Sigmoid colon (tissue), 7 donors: ENCODE measurements at places on chromosomes 16 and 17. TPM values are rescaled to one million over a fixed set of nuclear protein-coding genes. Genes with fewer than 3 reads are reported as not detected.

DNA sequence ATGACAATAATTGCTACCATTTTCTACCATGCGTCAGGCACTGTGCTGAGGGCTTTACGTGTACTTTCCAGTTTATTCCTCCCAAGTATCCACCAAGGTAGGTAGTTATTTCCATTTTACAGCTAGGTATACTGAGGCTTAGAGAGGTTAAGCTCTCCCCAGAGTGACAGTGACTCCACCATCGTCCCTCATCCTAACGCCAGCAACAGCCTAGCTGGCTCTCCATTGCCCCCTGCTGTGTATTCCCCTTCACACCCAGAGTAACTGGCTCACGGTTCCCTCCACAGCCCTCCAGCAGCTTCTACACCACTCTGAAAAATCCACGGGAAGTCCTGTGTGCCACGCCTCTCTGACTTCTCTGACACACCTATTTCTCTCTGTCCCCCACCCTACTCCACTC, 7.1 kb upstream of the ASGR1 start:
- no peak for DNase-seq
- no peaks in the 10 kb centered on the region for H3K27me3 ChIP-seq
- H3K4me1 ChIP-seq: no peaks in the 10 kb centered on the region
- H3K36me3 ChIP-seq: peaks cover 7% of the 10 kb centered on the region
- H3K4me3 ChIP-seq: no peak overlapping the region

GRCh38 chr17:15649861-15650421, 30.4 kb upstream of the FBXW10B start:
- H3K36me3 ChIP-seq: no peaks in the 10 kb centered on the region
- no peaks in the 10 kb centered on the region for H3K4me1 ChIP-seq
- H3K4me3 ChIP-seq: peak overlapping the region; percentile 48
- no peaks in the 10 kb centered on the region for H3K27me3 ChIP-seq

DNA sequence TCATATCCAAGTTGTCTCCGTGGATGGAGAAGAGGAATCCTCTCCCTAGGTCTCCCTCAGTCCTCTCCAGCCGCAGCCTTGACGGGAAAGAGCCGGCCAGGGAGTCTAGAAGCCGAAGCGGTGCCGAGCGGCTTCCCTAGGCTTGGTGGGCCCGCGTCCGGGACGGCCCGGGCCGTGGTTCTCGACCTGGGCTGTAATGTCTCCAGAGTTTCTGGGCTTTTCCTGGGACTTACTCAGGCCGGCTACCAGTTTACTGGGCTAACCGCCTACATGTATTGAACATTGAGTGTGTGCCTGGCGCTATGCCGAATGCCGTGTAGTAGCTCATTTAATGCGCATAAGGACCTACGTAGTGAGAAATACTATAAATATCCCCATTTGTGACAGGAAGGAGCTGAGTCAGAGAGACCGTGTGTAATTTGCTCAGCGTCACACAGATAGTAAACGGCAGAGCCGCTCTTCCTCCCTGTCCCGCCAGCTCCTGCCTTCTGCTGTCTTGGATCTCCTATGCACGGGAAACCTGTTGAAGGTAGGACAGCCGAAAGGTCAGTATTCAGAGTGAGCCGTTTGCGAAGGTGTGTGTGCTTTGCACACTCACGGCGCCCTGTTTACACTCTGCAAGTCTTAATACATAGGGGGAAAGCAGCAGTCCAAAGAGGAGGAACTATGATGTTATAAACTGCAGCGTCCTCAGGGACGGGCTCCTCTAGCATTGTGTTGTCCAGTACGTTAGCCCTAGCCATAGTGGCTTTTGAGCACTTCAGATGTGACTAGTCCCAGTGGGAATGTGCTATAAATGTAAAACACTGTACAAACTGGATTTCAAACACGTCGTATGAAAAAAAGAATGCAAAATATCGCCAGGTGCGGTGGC, 723 bp upstream of the SPAG5 start:
- peak overlapping the region; percentile 88 for H3K27ac ChIP-seq
- H3K27me3 ChIP-seq: no peaks in the 10 kb centered on the region
- DNase-seq: peak; percentile 87
- H3K4me3 ChIP-seq: peak overlapping the region; percentile 53

GRCh38 chr16:77759201-77759600, 29.2 kb upstream of the VAT1L start:
- DNase-seq: no peak
- peaks cover 4% of the 10 kb centered on the region for H3K4me1 ChIP-seq
- H3K27me3 ChIP-seq: no peaks in the 10 kb centered on the region
- H3K36me3 ChIP-seq: no peaks in the 10 kb centered on the region
- H3K4me3 ChIP-seq: no peak overlapping the region

GRCh38 chr17:21098934-21099689, 27.7 kb upstream of the DHRS7B start:
- no peak overlapping the region for H3K27ac ChIP-seq
- no peak for DNase-seq
- H3K4me1 ChIP-seq: peaks cover 6% of the 10 kb centered on the region
- no peaks in the 10 kb centered on the region for H3K36me3 ChIP-seq
- peak overlapping the region; percentile 18 for H3K4me3 ChIP-seq

DNA sequence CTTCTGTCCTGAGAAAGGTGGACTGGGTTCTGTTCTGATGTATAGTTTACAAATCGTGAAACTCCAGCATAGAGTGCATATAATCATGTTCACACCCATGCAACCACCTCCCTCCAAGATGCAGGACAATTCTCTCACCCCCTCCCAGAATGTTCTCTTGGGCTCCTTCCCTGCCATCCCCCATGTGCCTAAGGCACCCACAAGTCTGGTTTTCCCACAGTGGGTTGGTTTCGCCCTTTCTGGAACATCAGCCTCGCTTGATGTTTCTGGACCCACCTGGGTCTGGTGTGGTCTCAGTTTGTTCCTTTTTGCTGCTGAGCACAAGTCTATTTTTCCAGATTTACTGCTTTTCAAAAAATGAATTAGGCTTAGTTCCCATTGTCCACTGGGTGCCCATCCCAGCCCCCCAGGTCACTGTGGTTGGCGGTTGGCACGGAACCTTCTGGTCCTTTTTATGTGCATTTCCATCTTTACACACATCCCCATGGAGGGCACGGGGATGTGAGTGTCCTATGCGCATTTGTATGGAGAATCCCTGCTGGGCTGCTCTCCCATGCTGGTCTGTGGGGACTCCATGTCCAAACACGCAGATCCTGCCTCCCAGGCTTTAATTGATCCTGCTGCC, 19.0 kb downstream of the MAP2K3 start:
- H3K4me3 ChIP-seq: no peak overlapping the region
- no peak overlapping the region for H3K27ac ChIP-seq
- H3K27me3 ChIP-seq: no peaks in the 10 kb centered on the region

- DNase-seq: no peak
- H3K27me3 ChIP-seq: no peaks in the 10 kb centered on the region
- H3K4me3 ChIP-seq: no peak overlapping the region
- no peak overlapping the region for H3K27ac ChIP-seq
- H3K36me3 ChIP-seq: no peaks in the 10 kb centered on the region
- peaks cover 27% of the 10 kb centered on the region for H3K4me1 ChIP-seq
Observed at GRCh38 chr17:59327981-59328290, 3.5 kb upstream of the YPEL2 start.

DNA sequence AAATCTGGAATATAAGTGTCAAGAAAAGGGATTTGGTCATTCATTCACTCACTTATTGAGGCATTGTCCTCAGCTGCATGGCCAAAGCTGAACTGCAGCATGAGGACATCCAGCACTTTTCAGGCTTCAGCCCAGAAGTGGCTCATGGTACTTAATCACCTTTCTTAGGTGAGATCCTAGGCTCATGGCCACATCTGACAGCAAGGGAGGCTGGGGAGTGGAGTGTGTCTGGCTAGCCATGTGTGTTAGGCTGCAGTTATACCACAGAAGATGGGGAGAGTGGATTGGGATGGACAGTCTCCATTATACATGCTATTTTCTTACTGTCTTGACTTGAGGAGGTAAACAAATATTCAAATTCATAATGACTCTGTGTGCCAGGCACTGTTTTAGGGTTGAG, 68.8 kb downstream of the SHISA6 start:
- peaks cover 3% of the 10 kb centered on the region for H3K4me1 ChIP-seq
- H3K4me3 ChIP-seq: no peak overlapping the region
- H3K27ac ChIP-seq: no peak overlapping the region
- DNase-seq: no peak
- no peaks in the 10 kb centered on the region for H3K36me3 ChIP-seq

DNA sequence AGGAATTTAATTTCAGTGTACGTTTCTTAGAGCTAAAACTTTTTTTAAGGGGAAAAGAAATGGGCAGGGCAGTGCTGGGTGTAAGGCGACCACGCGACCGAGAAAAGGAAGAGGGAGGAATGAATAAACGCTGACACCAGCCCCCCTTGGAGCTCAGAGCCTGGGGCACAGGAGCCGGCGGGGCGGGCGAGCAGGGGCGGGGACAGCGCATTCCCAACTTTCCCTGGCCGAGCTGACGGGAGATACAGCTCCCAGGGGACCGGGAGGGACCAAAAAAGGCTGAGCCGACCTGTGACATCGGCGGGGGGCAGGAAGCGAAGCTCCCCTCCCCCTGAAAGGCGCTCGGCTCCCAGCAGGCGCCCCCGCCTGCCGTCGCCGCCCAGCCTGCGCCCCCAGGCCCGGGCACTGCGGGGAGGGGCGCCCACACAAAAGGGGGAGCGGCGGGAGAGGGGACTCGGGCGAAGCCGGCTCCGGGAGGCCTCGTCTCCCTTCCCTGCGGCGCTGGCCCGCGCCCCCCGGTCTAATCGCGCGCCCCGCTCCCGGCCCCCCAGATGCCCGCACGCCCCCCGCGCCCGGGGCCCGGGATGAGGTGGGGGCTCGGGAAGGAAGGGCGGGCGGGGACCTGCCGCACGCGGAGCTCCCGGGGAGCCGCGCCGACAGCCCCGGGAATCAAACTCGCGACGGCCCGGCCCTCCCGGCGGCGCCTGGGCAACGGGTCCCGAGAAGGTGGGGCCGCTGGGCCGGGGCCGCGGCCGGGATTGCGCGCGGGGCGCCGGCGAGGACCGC, 622 bp downstream of the CUEDC1 start:
- H3K27ac ChIP-seq: peak overlapping the region; percentile 99
- no peaks in the 10 kb centered on the region for H3K27me3 ChIP-seq
- H3K36me3 ChIP-seq: no peaks in the 10 kb centered on the region
- peak overlapping the region; percentile 96 for H3K4me3 ChIP-seq
- peak; percentile 93 for DNase-seq

DVL2 gene
- 38.2 TPM for total RNA-seq

GRIN2A gene
- 0.36 TPM for total RNA-seq
